ENCODE measurements at places on chromosomes 5 and 9. TPM values are rescaled to one million over a fixed set of nuclear protein-coding genes. Genes with fewer than 3 reads are reported as not detected.

- H3K27me3 ChIP-seq = peaks cover 42% of the 10 kb centered on the region
- DNase-seq = no peak
- H3K27ac ChIP-seq = no peak overlapping the region
- H3K36me3 ChIP-seq = no peaks in the 10 kb centered on the region
Observed at GRCh38 chr5:7849681-7850394, 1.1 kb downstream of the CFAP90 start.

The SLC34A1 gene
- total RNA-seq = not detected

The PHF24 gene
- total RNA-seq = 0.11 TPM

The FOXD4 gene
- not detected for total RNA-seq
